ENCODE measurements at places on chromosomes 6 and 20.

DNA sequence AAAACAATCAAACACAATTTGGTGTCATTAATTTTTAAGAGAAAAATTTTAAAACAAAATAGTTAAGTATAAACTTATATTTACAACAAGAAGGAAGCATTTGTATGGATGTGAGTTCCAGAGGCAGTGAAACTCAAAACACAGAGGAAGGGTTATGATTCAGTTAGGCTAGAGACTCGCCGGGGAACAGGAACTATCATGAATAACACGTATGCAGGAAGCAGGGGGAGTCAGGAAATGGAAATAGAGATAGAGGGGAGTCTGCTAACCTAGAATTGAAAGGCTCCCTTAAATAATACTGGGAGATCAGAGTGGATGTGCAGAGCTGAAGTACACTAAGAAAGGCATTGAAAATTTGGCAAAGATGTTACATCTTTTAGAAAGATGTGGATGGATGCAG is 14.2 kb upstream of the HLA-DRB1 start:
- no peak for DNase-seq

DNA sequence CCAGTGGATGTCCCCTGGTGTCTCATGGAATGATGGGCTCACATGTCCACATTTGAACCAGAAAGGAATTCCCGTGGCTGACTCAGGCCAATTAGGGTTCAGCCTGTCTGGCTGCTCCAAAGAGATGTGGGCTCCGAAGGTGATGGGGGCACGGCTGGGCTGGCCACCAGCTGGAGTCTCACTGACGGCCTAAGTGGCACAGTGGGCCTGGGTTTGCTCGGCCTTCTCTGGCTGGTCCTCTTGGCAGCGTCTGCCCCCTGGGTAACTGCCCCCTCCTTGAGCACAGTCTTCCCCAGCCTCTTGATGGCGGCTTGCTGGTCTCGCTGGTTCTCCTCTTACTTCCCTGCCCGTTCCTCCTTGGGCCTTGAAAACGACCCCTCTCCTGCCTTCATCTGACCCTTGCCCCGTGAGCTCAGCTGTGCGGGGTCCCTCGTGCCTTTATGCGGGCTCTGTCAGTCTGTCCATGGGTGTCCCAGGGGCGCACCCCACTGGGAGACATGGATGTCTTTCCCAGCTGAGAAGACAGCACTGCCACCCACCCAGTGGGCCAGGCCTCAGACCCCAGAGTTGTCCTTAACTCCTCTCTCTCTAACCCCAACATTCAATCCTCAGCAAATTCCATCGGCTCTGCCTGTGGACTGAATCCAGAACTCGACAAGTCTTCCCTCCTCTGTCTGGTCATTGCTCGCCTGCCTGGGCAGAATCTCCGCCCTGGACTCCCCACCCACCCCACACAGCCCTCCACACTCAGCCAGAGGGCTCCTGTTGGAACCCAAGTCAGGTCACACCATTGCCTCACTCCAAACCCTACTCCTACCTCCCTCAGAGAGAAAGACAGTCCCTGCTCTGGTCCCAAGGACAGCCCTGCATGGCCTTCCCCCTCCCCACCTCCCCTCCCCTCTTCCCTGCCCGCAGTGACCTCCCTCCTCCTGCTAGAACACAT is 78.7 kb downstream of the CEBPB start:
- no peak for DNase-seq

- DNase-seq, result no peak
These were observed 13.1 kb downstream of the TNXB start for GRCh38 chr6:32096087-32096393.

DNA sequence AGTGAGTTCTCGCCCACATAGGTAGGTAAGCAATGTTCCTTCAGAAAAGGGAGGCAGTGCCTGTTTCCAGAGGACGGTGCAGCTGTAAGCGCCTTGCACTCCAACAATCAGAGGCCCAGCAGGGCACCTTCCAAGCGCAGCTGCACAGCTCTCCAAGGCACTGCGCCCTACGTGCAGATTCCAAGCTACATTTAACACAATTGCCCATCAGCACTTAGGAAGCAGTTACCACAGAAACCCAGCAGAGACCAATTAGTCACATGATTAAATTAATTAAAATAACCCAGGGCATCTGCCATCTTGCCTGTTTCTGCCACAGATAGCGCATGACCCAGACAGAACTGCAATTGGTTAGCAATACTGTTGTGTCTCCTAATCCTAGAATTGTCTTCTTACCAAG is 65.5 kb downstream of the SOBP start:
- no peak for DNase-seq

- no peak for DNase-seq
These were observed 78.8 kb downstream of the MAP7 start for GRCh38 chr6:136471372-136471771.

GRCh38 chr20:35344354-35344837 is 52.2 kb upstream of the FAM83C start:
- peak; percentile 12 for DNase-seq

GRCh38 chr6:31729515-31729978 is 448 bp upstream of the DDAH2 start:
- peak; percentile 76 for DNase-seq

- no peak for DNase-seq
These were observed 47.5 kb downstream of the FOXC1 start for GRCh38 chr6:1657116-1657770.

- no peak for DNase-seq
These were observed 26.4 kb upstream of the ADRM1 start for GRCh38 chr20:62276439-62276838.

- DNase-seq, result no peak
These were observed 29.6 kb downstream of the PSMB1 start for GRCh38 chr6:170523256-170524171.

- no peak for DNase-seq
These were observed 190.1 kb upstream of the CDH4 start for GRCh38 chr20:61061981-61062380.

- no peak for DNase-seq
These were observed 55.7 kb upstream of the NOP56 start for GRCh38 chr20:2596673-2597279.

DNA sequence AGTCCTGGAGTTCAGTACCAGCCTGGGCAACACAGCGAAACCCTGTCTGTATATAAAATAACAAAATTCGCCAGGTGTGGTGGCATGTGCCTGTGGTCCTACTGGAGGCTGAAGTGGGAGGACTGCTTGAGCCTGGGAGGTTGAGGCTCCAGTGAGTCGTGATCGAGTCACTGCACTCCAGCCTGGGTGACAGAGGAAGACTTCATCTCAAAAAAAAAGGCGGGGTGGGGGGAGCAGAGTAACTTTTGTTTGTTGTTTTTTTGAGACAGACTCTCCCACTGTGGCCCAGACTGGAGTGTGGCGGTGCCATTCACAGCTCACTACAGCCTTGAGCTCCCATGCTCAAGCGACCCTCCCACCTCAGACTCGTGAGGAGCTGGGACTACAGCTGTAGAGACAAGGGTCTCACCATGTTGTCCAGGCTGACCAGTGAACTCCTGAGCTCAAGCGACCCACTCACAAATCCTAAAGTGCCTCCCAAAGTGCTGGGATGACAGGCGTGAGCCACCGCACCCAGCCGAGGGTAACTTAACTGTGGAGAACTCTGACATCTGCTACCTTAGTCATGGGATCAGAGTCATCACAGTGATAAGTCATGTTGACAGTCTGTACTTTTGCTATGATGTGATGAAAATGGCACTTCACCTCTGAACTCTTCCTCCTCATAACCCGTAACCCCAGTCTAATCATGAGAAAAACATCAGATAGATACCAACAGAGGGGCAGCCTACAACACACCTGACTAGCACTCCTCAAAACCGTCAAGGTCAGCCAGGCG is 16.5 kb downstream of the PEDS1 start:
- no peak for DNase-seq

- no peak for DNase-seq
These were observed 69.5 kb downstream of the CYP39A1 start for GRCh38 chr6:46583081-46583480.

DNA sequence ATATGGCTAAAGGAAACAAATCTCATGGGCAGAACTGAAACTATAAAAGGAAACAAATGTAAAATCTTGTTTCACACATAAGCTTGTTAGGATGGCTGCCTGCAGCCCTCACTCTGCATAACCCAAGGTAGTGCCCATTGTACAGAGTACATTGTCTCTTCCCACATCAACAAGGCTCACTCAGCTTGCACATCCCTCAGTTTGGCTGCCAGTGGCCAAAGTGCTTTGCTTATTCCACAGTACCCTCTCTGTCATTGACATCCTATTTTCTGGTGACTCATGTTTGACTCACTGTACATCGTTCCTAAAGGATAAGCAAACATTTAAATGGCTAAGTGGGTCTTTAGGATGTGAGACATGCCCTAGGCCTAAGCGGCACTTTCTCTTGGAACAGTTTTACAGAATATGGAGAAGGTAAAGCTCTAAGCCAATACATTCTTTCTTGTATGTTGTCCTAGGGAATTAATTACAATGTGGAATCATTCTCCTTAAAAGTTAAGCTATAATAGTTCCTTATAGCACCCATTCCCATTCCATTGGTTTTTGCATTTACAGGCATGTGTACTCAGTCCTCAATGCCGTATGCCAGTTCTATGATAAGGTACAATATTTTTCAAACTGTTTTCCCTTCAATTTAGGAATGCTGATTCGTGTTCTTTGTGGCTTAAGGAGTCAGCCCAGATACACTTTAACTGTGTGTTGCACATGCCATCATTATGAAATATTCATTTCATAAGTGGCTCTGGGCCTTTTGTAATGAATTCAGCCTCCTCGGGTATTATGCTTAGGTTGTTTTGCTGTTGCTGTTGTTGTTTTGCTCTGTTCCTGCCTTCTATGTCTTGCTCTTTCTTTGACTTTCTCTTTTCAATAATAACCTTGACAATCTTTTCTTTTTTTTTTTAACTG is 5.5 kb downstream of the ANKEF1 start:
- DNase-seq, result peak; percentile 53

- no peak for DNase-seq
These were observed 352.0 kb upstream of the MARCKS start for GRCh38 chr6:113505084-113505699.

DNA sequence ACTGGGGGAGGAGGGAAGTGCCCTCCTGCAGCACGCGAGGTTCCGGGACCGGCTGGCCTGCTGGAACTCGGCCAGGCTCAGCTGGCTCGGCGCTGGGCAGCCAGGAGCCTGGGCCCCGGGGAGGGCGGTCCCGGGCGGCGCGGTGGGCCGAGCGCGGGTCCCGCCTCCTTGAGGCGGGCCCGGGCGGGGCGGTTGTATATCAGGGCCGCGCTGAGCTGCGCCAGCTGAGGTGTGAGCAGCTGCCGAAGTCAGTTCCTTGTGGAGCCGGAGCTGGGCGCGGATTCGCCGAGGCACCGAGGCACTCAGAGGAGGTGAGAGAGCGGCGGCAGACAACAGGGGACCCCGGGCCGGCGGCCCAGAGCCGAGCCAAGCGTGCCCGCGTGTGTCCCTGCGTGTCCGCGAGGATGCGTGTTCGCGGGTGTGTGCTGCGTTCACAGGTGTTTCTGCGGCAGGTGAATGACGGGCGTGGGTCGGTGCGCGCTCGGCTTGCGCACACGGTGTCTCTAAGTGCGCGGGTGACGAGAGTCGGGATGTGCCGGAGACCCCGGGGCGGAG is at the start of gene CDKN1A:
Gene CDKN1A, plus strand, starts transcription at position 227 of the 555 bp plus-strand sequence. CDS start 5,388 bp downstream, outside the sequence.
- peak; percentile 81 for DNase-seq

GRCh38 chr6:166714581-166714980 is 87.5 kb upstream of the RPS6KA2 start:
- DNase-seq, result no peak

DNA sequence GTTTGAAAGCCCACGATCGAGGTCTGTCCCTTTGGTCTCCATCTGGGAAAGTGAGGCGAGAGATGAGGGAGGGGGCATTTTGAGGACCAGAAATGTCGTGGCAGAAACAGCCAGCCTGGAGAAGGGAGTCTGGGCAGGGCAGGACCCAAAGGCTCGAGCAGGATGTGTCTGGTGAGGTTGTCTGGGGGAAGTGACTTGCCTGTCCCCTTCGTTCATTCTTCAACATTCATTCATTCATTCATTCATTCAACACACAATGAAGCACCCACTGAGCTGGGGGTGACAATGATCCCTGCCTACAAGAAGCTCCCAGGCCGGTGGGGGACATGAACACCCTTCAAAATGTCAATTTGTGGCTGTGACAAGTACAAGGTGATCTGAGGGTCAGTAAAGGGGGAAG is 80.5 kb downstream of the CEBPB start:
- no peak for DNase-seq

GRCh38 chr6:422433-423054 is 31.0 kb downstream of the IRF4 start:
- DNase-seq, result peak; percentile 71

- no peak for DNase-seq
These were observed 114.8 kb downstream of the RPS12 start for GRCh38 chr6:132929141-132929540.

GRCh38 chr6:22804620-22805261 is 235.4 kb downstream of the HDGFL1 start:
- no peak for DNase-seq

- DNase-seq, result no peak
These were observed 113.4 kb downstream of the MAP3K4 start for GRCh38 chr6:161104966-161105365.

DNA sequence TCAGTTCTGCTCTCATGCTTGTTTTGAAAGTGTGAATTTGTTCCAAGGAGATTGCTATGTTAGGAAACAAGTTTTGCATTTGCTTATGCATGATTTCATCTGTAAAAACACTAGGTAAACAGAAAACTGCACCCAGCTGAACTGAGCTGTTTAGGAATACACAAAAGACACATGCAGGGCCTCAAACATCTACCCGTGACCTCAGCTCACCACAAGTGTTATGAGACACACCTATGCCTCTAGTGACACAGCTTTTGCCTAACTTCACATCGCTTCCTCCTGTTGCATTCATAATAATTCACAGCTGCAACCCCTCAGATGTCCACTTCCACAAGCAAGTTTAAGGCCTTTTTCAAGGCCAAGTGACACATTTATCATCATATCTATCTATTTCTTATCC is 98.0 kb upstream of the SLC24A3 start:
- no peak for DNase-seq

DNA sequence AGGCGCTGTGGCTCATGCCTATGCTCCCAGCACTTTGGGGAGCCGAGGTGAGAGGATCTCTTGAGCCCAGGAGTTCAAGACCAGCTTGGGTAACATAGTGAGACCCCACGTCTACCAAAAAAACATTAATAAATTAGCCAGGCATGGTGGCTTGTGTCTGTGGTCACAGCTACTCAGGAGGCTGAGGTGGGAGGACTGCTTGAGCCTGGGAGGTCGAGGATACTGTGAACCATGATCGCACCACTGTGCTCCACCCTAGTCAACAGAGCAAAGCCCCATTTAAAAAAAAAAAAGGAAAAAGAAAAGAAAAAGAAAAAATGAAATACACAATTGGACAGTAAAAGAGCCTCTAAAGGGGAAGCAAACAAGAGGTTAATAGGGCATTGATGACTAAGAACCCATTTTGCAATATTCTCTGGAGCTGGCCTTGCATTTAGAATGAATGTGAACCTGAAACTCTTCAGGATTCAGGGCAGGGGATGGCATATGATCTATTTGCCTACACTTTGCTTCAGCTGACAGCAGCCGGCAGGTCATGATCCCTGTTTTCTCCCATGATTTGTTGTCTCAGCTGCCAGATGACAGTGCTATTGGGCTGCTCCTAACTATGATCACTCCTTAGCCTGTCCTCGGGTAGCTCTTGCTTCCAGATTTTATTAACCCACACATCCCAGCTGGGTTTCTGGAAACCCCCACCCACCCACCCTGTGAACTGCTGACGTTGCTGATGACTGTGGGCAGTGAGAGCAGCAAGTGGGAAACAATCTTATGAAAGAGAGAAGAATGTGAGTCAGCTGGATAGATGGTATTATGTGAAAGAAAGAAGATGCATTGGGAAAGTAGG is 83.8 kb upstream of the ELOVL5 start:
- no peak for DNase-seq
